Stimulated activated naive CD4-positive, alpha-beta T cell (primary cell): ENCODE measurements at places on chromosomes 5 and 9.

GRCh38 chr9:135080286-135081263 lies 6.9 kb upstream of the OLFM1 start:
- no peak for DNase-seq

DNA sequence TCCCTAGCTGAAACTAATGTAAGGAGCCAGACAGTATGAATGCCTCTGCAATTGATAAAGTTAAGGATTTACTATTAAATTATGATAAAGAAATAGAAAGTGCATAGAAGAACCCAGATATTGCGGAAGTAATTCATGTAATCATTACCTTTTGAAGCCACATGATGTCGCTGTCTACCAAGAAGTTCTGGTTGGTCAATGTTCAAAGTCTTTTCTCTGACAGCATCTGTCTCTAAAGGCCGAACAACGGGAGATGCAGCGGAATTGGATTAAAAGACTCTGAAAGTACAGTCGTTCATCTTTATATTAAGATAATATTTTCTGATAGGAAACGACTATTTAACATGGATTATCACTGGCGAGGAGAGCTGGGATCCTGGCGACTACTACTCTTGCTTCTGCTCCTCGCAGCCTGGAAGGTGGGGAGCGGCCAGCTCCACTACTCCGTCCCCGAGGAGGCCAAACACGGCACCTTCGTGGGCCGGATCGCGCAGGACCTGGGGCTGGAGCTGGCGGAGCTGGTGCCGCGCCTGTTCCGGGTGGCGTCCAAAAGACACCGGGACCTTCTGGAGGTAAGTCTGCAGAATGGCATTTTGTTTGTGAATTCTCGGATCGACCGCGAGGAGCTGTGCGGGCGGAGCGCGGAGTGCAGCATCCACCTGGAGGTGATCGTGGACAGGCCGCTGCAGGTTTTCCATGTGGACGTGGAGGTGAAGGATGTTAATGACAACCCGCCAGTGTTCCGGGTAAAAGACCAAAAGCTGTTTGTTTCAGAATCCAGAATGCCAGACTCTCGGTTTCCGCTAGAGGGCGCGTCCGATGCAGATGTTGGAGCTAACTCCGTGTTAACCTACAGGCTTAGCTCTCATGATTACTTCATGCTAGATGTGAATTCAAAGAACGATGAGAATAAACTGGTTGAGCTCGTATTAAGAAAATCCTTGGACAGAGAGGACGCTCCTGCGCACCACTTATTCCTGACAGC lies at the start of gene PCDHA8:
Gene PCDHA8, plus strand, starts transcription at position 210 of the 985 bp plus-strand sequence. Its CDS starts 135 bp downstream, at position 345.
- no peak for DNase-seq

- DNase-seq: no peak
Observed at GRCh38 chr5:122849771-122850170, 4.4 kb downstream of the SNX24 start.

- no peak for DNase-seq
Observed at GRCh38 chr9:126383406-126384046, 56.9 kb downstream of the MVB12B start.
